HFFc6 (cell line): ENCODE measurements at places on chromosomes 2 and 18.

GRCh38 chr2:240298803-240299709, 136.4 kb upstream of the GPC1 start:
- DNase-seq: no peak

- DNase-seq: no peak
Observed at GRCh38 chr2:24050041-24050979, 769 bp downstream of the FKBP1B start.

DNA sequence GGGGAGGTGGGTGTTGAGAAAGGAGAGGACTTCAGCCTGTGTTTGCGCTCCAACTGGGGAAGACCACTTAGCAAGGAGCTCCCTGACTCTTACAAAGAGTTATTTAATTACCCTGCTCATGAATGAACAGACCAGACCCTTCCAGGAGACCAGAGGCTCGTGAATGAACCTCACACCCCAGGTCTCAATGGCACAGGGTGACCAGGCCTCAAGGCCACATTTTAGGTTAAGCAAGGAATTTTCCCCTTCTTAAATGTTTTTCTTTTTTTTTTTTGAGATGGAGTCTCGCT, 25.3 kb downstream of the SMAD7 start:
- no peak for DNase-seq

GRCh38 chr2:145625111-145625510, 1105.2 kb upstream of the ZEB2 start:
- DNase-seq: no peak
